CD4-positive, alpha-beta T cell treated with Interleukin-4 for 1 hour (primary cell): ENCODE measurements at places on chromosomes 1 and 21.

GRCh38 chr1:28139025-28139712 is 37.3 kb downstream of the PTAFR start:
- peak; percentile 17 for DNase-seq

- peak; percentile 55 for DNase-seq
Observed at GRCh38 chr1:12384836-12385456, 155.1 kb downstream of the VPS13D start.

DNA sequence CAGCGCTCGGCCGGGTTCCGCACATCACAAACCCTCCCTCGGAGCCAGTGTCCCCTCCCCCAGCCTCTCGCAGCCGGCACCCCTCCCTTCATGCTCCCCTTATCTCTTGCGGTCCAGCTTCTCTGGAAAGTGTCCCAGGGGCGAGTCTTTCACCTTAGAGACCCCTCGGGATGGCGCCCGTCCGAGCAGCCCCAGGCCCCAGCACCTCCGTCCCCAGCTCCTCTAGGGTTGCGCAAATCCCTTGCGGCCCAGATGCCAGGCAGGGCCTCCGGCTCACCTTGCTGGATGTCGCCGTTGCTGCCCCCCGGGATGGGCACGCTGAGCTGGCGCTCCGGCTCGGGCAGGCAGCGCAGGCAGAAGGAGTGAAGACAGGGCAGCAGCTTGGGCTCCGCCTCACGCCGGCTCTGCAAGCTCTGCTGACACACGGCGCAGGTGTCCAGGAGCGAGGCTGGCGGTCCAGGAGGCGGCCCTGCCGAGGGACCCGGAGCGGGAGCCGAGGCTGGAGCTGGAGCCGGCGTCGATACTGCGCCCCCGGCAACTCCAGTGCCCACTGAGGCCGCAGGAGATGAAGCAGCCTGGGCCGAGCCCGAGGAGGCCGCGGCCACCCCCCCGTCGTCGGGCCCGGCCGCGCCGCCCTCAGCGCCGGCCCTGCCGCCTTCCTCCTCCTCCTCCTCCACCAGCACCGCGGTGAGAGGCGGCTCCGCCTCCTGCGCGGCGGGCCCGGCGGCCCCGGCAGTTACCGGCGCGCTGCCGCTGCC is 550 bp downstream of the TRIM33 start:
- peak; percentile 41 for DNase-seq

- no peak for DNase-seq
Observed at GRCh38 chr1:220957233-220957605, 78.0 kb downstream of the HLX start.
